ENCODE measurements at places on chromosomes 1 and 21.

DNA sequence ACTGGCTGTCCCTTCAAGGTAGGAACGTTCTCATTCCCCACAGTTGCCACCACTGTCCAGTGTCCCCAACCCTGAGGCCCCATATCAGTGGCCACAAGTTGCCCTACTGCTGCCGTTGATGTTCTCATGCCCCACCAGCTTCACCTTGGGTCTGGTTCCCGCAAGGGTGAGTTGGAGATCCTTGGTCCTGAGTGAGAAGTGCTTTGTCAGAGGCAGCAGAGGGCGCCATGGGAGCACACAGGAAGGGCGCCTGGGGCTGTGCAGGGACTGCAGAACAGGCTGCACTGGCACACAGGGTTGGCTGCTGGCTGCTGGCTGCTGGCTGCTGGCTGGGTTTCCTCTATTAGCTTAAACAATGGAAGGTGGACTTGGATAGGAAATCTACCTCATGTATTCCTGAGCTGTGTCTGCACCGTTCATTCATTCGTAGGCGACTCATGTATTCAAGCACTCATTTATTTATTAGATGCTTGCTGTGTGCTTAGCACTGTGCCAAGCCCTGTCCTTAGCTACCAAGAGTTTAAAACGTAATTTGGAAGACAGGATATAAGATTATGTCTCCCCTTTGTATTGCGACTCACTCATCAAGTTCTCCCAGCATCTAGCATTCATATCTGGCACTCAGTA, 2.1 kb upstream of the S100A9 start:
- DNase-seq, result no peak

- DNase-seq, result no peak
Observed at GRCh38 chr1:17717594-17718535, 37.3 kb upstream of the ACTL8 start.

DNA sequence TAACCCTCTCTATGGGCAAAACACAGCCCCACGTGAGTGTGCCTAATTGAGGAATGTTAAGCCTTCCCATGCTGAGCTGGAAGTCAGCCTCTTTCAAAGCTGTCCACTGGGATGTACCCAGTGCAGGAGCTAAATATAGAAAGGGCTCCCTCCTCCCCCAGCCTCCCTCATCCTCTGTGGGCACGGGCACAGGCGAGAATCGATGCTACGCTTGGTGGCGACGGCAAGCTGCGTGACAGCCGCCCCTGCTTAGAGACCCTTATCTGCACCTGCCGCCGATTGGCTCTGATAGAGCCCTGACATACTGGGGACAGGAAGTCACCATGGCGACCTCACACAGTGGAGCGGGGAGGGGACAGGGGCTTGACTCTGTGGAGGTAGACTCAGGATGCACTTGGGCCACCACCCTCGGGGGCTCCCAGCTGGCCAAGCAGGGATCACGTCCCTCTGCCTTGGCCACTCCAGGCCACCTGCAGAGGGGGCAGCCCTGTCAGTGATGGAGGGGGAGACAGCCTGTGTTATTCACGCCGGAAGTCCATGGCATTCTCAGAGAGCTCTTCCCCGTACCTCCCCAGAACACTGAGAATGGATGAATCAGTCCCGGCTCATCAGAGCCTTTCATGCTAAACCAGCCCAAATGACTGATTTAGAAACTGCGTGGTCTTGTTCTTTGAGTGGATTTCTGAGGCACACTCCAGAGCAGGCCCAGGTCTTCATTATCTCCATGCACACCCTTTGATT, 84.8 kb downstream of the KCND3 start:
- DNase-seq, result peak; percentile 21

- DNase-seq, result no peak
Observed at GRCh38 chr1:59625384-59625783, 189.4 kb upstream of the HOOK1 start.

GRCh38 chr1:206512058-206512850, 4.9 kb downstream of the RASSF5 start:
- DNase-seq, result no peak

- DNase-seq, result no peak
Observed at GRCh38 chr21:44018813-44019567, 6.9 kb downstream of the TRAPPC10 start.

DNA sequence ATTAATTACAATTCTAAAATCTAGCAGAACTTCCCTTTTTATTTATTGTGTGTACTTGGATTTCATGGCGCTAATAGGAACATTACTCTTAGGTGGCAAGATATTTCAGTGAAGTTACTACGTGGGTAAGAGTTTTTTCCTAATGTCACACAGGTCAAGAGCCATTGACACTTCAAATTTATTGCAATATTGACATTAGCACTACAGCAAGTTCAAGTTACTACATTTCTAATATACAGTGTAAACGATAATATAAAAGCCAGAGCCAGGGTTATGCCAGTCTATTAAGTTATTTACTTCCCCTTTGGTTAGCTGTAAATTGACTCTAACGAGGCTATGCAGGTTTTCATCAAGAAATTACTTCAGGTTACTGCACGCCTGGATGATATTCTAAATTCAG, 29.7 kb downstream of the CHODL start:
- DNase-seq, result no peak
